ENCODE measurements at places on chromosomes 6 and 20.

GRCh38 chr6:5673019-5673790, 333.5 kb downstream of the NRN1 start:
- no peak for DNase-seq

GRCh38 chr6:116411284-116411623, 40.5 kb downstream of the DSE start:
- no peak for DNase-seq

DNA sequence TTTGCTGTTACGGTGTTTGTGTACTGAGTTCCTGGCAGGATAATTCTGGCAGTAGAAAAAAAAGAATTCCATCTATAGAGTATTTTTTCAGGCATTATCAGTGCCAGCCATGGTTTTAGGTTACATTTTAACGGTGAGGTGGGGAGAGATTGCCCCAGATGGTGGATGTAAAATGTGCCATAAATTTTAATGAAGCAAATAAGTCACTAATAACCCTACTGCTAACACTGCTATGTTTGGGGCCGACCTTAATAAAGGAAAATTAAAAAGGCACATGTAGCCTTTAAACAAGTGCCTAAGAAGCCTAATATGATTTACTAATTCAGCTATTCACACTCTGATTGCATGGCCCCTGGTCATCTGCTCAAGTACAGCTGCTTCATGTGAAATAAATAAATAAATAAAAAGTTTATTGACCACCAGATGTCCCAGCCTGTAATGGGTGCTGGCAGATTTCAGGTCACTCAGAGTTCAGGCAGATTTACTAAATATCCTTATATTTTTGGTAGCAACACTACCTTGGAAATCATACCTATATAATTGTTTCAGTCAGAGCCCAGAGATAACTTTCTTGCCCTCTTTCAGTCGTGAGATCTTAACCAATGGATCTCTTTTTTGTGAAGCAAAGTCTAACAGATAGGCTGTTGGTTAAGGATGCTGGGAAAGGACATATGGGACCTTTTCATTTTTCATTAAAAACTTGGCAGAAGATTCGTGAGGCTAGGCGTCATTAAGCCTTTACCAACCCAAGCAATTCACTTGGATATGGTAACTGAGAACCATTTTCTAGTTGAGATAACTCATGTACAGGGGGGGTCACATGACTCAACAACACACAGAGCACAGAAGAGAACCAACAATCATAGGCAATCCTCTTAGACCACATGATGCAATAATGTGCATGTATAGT, 495.0 kb upstream of the NRSN1 start:
- peak; percentile 92 for DNase-seq

DNA sequence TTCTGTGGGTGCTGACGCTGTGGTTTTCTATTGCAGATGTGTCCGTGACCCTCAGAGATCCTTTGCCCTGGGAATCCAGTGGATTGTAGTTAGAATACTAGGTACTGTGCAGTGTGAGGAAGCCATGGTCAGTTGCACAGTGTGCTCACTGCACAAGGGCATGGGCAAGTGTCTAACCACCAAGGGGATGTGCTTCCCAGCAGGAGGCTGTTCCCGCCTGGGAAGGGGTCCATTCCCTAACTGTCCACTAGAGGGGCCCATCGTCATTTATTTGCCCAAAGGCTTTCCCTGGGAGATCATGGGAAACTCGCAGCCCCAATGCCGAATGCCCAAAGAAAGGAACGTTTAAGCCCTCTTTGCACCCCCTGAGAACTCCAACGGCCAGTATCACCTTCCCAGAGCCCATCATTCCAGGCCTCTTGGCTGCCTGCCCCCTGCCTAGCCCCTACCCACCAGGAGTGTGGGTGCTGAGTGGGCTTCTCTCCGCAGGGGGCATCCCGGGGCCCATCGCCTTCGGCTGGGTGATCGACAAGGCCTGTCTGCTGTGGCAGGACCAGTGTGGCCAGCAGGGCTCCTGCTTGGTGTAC, 26.2 kb downstream of the SLCO4A1 start:
- DNase-seq, result peak; percentile 56
